ENCODE measurements at places on chromosomes 5 and 9. TPM values are rescaled to one million over a fixed set of nuclear protein-coding genes. Genes with fewer than 3 reads are reported as not detected.

GRCh38 chr9:99075246-99075912 is 29.5 kb upstream of the TGFBR1 start:
- H3K4me1 ChIP-seq, result peaks cover 44% of the 10 kb centered on the region
- no peaks in the 10 kb centered on the region for H3K27me3 ChIP-seq
- H3K36me3 ChIP-seq, result no peaks in the 10 kb centered on the region
- H3K27ac ChIP-seq, result peak overlapping the region; percentile 66
- no peak overlapping the region for H3K4me3 ChIP-seq

GRCh38 chr9:7752481-7752880 is 47.1 kb downstream of the DMAC1 start:
- no peaks in the 10 kb centered on the region for H3K27me3 ChIP-seq
- H3K4me3 ChIP-seq, result no peak overlapping the region
- no peak for DNase-seq
- H3K4me1 ChIP-seq, result no peaks in the 10 kb centered on the region
- no peak overlapping the region for H3K27ac ChIP-seq

DNA sequence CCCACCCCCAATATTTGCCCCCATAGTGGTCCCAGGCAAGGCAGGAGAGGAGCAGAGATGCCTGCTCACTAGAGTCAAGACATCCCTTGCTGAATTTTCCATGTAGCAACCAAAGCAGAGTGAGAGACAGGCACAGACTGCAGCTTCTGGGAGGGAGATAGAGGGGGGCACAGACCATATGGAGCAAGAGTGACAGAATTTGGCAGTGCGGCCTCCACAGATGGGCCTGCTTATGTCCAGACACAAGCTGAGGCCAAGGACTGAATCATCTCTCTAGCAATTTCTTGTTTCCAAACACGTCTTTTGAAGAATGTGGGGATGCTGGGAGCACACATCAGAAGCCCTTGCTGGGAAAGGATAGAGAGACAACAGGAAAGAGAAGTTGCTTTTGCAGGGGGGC is 53.0 kb upstream of the ALDH1B1 start:
- H3K4me1 ChIP-seq, result no peaks in the 10 kb centered on the region
- no peaks in the 10 kb centered on the region for H3K27me3 ChIP-seq
- no peak overlapping the region for H3K27ac ChIP-seq
- no peak overlapping the region for H3K4me3 ChIP-seq
- DNase-seq, result no peak

- no peak for DNase-seq
- no peaks in the 10 kb centered on the region for H3K27me3 ChIP-seq
- no peak overlapping the region for H3K27ac ChIP-seq
- H3K4me1 ChIP-seq, result no peaks in the 10 kb centered on the region
- no peak overlapping the region for H3K4me3 ChIP-seq
These were observed 39.1 kb upstream of the CPEB4 start for GRCh38 chr5:173848986-173849596.

- H3K27me3 ChIP-seq, result no peaks in the 10 kb centered on the region
- no peaks in the 10 kb centered on the region for H3K36me3 ChIP-seq
- H3K4me3 ChIP-seq, result no peak overlapping the region
- H3K27ac ChIP-seq, result no peak overlapping the region
- DNase-seq, result no peak
- peaks cover under 1% of the 10 kb centered on the region for H3K4me1 ChIP-seq
These were observed 10.7 kb downstream of the SLC35A4 start for GRCh38 chr5:140575309-140575708.

DNA sequence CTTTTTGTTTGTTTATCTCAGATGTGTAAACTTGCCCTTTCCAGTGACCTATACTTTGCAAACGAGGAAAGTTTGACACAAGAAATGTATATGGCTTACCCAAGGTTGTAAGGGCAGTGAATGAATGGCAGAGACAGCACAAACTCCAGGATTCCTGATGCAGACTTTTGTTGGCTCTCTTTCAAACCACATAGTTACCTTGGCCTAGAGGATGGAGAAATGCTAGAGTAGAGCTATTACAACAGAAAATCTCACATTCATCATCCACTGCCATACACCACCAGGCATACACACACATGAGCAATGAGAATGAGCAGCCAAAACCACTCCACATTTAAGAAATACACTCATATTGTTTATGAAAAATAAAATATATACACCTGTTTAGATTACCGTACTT is 387.0 kb downstream of the TLR4 start:
- no peak overlapping the region for H3K27ac ChIP-seq
- no peaks in the 10 kb centered on the region for H3K36me3 ChIP-seq
- no peaks in the 10 kb centered on the region for H3K4me1 ChIP-seq
- DNase-seq, result no peak
- no peaks in the 10 kb centered on the region for H3K27me3 ChIP-seq

DNA sequence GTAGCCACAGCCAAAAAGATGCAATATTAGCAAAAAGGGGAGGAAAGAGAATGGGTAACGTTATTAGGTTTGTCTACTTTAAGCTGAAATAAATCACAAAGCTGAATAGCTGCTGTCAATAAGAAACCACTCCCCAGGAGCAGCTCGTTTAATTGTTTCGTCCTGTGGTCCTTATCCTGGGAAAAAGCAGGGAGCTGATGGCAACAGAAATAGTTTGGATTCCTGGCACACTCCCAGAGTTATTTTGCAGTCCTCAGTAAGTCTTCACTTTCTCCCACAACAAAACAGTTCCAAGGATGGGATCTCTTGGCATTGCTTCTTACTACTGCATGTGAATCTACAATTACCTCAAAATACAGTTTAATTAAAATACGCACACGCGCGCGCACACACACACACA is 28.8 kb downstream of the FRMD3 start:
- no peak overlapping the region for H3K27ac ChIP-seq
- DNase-seq, result no peak
- no peak overlapping the region for H3K4me3 ChIP-seq
- no peaks in the 10 kb centered on the region for H3K27me3 ChIP-seq
- no peaks in the 10 kb centered on the region for H3K36me3 ChIP-seq
- no peaks in the 10 kb centered on the region for H3K4me1 ChIP-seq

The EEIG1 gene
- total RNA-seq, result 82.2 TPM
